ENCODE measurements at places on chromosomes 2 and 18. TPM values are rescaled to one million over a fixed set of nuclear protein-coding genes. Genes with fewer than 3 reads are reported as not detected.

The GCFC2 gene
- 67.7 TPM for total RNA-seq

The SMYD5 gene
- total RNA-seq, result 35.6 TPM

DNA sequence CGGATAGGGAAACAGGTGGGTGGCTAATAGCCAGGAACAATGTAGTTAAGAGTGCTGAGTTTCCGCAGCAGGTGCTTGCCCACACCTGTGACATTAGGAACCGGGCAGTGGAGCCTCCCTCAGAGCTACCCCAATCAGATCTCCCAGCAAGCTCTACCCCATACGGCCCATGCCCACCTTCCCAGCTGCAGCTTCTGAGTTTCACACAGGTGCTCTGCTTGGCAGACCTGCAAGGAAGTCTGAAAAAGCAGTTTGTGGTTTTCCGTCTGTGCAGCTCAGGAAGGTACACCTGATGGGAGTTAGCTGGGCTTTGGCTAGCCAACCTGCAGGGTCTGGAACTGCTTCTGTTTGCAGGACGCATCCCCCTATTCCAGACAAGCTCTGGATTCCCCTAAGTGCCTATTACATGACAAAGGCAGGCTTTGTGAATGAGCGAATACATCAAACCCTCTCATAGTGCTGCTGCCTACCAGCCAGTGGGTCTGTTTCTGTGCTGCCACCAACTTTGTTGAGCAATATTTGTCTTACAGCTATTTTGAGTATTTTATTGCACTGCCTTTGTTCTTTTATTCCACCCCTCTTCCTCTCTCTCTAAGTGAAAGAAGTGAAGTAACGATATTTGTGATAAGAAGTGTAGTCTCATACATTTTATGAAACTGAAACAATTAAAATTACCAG is 24.7 kb upstream of the CEP68 start:
- peak; percentile 87 for DNase-seq
- H3K36me3 ChIP-seq, result peaks cover 22% of the 10 kb centered on the region
- peaks cover 73% of the 10 kb centered on the region for H3K4me1 ChIP-seq
- no peaks in the 10 kb centered on the region for H3K27me3 ChIP-seq
- peak overlapping the region; percentile 98 for H3K27ac ChIP-seq
- H3K4me3 ChIP-seq, result peak overlapping the region; percentile 70

The TUBA4B gene
- total RNA-seq, result not detected

GRCh38 chr2:197674591-197674990 is 796 bp downstream of the RFTN2 start:
- no peak overlapping the region for H3K27ac ChIP-seq
- H3K4me3 ChIP-seq, result no peak overlapping the region
- no peak for DNase-seq
- no peaks in the 10 kb centered on the region for H3K27me3 ChIP-seq
- H3K36me3 ChIP-seq, result no peaks in the 10 kb centered on the region
- no peaks in the 10 kb centered on the region for H3K4me1 ChIP-seq

- DNase-seq, result no peak
- H3K4me1 ChIP-seq, result no peaks in the 10 kb centered on the region
- H3K4me3 ChIP-seq, result no peak overlapping the region
- H3K27me3 ChIP-seq, result no peaks in the 10 kb centered on the region
- H3K36me3 ChIP-seq, result no peaks in the 10 kb centered on the region
- no peak overlapping the region for H3K27ac ChIP-seq
Observed at GRCh38 chr2:28399289-28399688, 6.6 kb downstream of the FOSL2 start.

The LOXHD1 gene
- total RNA-seq, result not detected

The SPP2 gene
- total RNA-seq, result not detected

GRCh38 chr18:48846423-48846932 is 104.3 kb downstream of the SMAD7 start:
- H3K36me3 ChIP-seq, result no peaks in the 10 kb centered on the region
- H3K27ac ChIP-seq, result no peak overlapping the region
- DNase-seq, result no peak
- H3K27me3 ChIP-seq, result no peaks in the 10 kb centered on the region

- H3K27me3 ChIP-seq, result no peaks in the 10 kb centered on the region
- H3K4me1 ChIP-seq, result peaks cover 21% of the 10 kb centered on the region
- no peak overlapping the region for H3K4me3 ChIP-seq
Observed at GRCh38 chr2:105256431-105257047, 15.0 kb downstream of the GPR45 start.

- no peaks in the 10 kb centered on the region for H3K27me3 ChIP-seq
- no peaks in the 10 kb centered on the region for H3K36me3 ChIP-seq
- DNase-seq, result no peak
- H3K4me1 ChIP-seq, result no peaks in the 10 kb centered on the region
- H3K4me3 ChIP-seq, result no peak overlapping the region
- H3K27ac ChIP-seq, result no peak overlapping the region
Observed at GRCh38 chr2:1675633-1676032, 68.7 kb downstream of the PXDN start.

- no peak for DNase-seq
- peak overlapping the region; percentile 77 for H3K27ac ChIP-seq
- H3K27me3 ChIP-seq, result no peaks in the 10 kb centered on the region
- peaks cover 35% of the 10 kb centered on the region for H3K4me1 ChIP-seq
- H3K4me3 ChIP-seq, result peak overlapping the region; percentile 24
- no peaks in the 10 kb centered on the region for H3K36me3 ChIP-seq
Observed at GRCh38 chr2:23904692-23905091, 22.2 kb downstream of the ATAD2B start.

GRCh38 chr2:98821629-98822135 is 90.8 kb upstream of the MGAT4A start:
- no peak for DNase-seq
- H3K27me3 ChIP-seq, result no peaks in the 10 kb centered on the region

DNA sequence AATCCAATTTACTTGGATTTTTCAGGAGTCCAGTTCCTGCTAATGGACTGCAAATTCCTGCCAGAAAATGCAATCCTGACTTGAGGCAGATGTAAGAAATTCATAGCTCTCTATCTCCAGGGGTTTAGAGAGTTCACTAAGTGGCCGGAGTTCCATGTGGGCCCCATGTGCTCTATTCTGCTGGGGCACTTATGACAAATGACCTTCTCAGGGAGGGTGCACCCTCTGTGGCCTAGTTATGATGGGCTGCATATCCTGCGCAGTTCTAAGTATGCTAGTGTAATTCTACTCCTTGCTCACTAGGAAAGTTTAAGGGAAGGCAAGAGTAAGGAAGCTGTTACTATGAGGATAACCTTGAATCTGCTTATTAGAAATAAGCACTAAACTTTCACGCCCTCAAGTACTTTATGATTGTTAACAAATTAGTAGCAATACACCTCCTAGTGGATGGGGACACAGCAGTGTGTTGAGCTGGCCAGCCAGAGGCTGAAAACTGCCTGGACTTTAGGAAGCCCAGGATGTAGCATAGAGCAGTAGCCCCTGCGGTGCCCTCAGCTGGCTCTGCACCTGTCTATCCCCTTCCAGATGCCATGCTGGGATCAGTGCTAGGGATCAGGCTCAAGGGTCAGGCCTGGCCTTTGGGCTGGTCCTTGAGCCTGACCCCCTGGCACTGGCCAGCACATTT is 14.4 kb downstream of the SMYD1 start:
- H3K27me3 ChIP-seq, result no peaks in the 10 kb centered on the region
- H3K36me3 ChIP-seq, result no peaks in the 10 kb centered on the region
- H3K4me1 ChIP-seq, result no peaks in the 10 kb centered on the region
- no peak for DNase-seq
- no peak overlapping the region for H3K4me3 ChIP-seq
- no peak overlapping the region for H3K27ac ChIP-seq

The CABLES1 gene
- total RNA-seq, result 0.22 TPM

The G6PC2 gene
- not detected for total RNA-seq

The BMP10 gene
- not detected for total RNA-seq

- no peak overlapping the region for H3K27ac ChIP-seq
- no peak for DNase-seq
- no peak overlapping the region for H3K4me3 ChIP-seq
- H3K36me3 ChIP-seq, result no peaks in the 10 kb centered on the region
- H3K4me1 ChIP-seq, result peaks cover 3% of the 10 kb centered on the region
- H3K27me3 ChIP-seq, result no peaks in the 10 kb centered on the region
Observed at GRCh38 chr2:44004735-44005602, 9.2 kb upstream of the LRPPRC start.

- H3K4me3 ChIP-seq, result no peak overlapping the region
- no peaks in the 10 kb centered on the region for H3K36me3 ChIP-seq
- no peaks in the 10 kb centered on the region for H3K4me1 ChIP-seq
- no peak for DNase-seq
- H3K27ac ChIP-seq, result no peak overlapping the region
Observed at GRCh38 chr2:181947273-181947672, 38.4 kb upstream of the PPP1R1C start.

The MITD1 gene
- total RNA-seq, result 55.6 TPM

GRCh38 chr2:235170536-235171521 is 219.0 kb downstream of the SH3BP4 start:
- no peak overlapping the region for H3K27ac ChIP-seq
- H3K36me3 ChIP-seq, result no peaks in the 10 kb centered on the region
- no peak overlapping the region for H3K4me3 ChIP-seq
- H3K27me3 ChIP-seq, result no peaks in the 10 kb centered on the region
- no peaks in the 10 kb centered on the region for H3K4me1 ChIP-seq

The MEIS1 gene
- total RNA-seq, result 32.5 TPM

DNA sequence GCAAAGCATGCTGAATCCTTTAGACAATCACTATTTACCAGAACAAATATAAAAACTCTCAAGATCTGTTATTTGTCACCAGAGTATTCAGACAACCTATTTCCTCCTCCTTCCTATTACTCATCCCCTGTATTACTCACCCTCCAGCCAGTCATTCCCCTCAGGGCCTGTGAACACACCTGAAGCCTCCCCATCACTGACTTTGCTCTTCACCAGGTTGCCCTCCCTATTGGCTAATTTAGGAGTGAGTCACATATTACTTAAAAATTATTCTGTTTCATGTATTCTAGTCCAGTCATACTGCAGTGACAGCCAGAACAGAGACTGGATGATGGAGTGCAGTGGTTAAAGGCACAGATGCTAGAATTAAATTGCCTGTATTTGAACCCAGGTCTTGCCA is 3.7 kb upstream of the ATG16L1 start:
- DNase-seq, result no peak
- H3K4me1 ChIP-seq, result peaks cover 7% of the 10 kb centered on the region
- no peaks in the 10 kb centered on the region for H3K36me3 ChIP-seq
- no peak overlapping the region for H3K27ac ChIP-seq

DNA sequence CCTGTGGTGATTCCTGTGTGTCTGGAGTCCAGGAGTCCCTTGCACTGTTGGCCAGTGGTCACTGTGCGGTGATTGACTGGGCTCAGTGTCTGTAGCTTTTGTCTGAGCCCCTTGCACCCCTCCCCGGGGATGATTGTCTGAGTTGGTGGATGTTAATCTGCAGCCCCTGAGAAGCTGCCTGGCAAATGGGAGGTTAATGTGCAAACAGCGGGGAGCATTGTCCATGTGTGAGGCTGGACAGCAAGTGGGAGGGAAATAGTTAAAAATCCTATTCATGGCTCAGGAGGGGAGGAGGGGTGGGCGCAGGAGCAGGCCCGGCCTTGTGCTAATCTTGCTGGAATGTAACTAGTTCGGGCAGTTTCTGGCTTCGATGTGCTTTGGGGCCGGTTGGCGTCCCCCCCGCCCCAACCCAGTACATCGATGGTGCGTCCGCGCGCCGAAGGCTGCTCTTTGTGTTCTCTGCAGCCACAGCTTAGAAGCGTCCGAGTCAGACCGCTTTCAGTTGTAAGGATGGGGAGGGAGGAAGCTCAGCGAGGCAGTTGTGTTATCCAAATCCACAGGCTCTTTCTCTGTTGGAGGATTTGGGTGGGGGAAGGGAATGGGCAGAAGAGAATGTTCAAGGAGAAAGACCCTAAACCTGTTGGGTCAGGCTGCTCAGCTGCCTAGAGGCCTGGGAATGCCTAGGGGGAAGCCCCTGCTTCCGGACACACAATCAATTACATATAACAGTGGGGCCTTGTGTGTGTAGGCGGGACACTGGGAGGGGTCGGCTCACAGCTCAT is 71.8 kb downstream of the TGOLN2 start:
- peaks cover 6% of the 10 kb centered on the region for H3K4me1 ChIP-seq
- DNase-seq, result no peak
- no peak overlapping the region for H3K4me3 ChIP-seq
- H3K27ac ChIP-seq, result no peak overlapping the region

The SNRNP200 gene
- 83.8 TPM for total RNA-seq

The WNT10A gene
- 2.9 TPM for total RNA-seq

The ANKRD30B gene
- total RNA-seq, result not detected

DNA sequence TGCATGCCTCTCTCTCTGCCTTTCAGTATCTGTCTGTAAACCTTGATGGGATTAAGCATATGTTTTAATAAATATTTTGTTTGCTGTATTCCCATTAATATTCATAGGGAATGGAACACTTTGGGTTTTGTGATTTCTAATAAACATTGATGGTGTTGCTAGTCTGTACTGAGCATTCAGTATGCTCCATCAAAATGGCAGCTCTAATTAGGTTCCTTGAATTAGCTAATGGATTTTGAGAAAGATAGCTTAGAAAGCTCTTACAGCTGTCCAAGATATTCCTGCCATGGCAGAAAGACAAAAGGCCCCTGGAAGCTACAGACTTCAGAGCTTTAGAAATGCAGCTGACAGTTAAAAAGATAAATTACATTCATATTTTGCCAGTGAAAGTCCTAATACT is 199.2 kb upstream of the NRP2 start:
- no peak overlapping the region for H3K4me3 ChIP-seq
- H3K27me3 ChIP-seq, result no peaks in the 10 kb centered on the region
- H3K36me3 ChIP-seq, result no peaks in the 10 kb centered on the region
- no peak overlapping the region for H3K27ac ChIP-seq
- peaks cover 25% of the 10 kb centered on the region for H3K4me1 ChIP-seq

- H3K36me3 ChIP-seq, result no peaks in the 10 kb centered on the region
- H3K4me1 ChIP-seq, result no peaks in the 10 kb centered on the region
- H3K27ac ChIP-seq, result no peak overlapping the region
- no peak for DNase-seq
- no peak overlapping the region for H3K4me3 ChIP-seq
- H3K27me3 ChIP-seq, result no peaks in the 10 kb centered on the region
Observed at GRCh38 chr2:238527565-238527964, 100.8 kb downstream of the ASB1 start.

DNA sequence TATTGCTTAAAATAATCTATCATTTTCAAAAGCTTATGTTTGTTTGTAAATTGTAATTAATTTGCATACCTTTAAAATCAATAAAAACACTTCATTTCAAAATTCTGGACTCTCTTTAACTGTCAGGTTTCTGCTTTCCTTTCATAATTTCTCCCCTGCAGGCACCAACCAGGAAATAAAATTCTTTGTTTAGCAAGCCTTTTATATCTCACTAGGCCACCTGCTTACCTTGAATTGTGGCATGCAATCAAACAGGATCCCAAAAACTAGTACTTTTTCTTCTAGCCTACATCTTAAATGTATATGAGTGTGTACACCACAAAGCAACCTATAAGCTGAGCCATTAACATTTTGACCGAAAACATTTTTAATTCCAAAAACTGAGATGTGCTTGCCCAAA is 233.1 kb downstream of the NR4A2 start:
- no peak overlapping the region for H3K27ac ChIP-seq
- no peaks in the 10 kb centered on the region for H3K4me1 ChIP-seq
- no peak for DNase-seq
- no peaks in the 10 kb centered on the region for H3K27me3 ChIP-seq
- no peaks in the 10 kb centered on the region for H3K36me3 ChIP-seq

- no peaks in the 10 kb centered on the region for H3K36me3 ChIP-seq
- DNase-seq, result no peak
- H3K4me3 ChIP-seq, result no peak overlapping the region
Observed at GRCh38 chr2:227861011-227861410, 10.4 kb upstream of the DAW1 start.

The FNDC4 gene
- total RNA-seq, result not detected

- H3K27ac ChIP-seq, result no peak overlapping the region
- H3K4me1 ChIP-seq, result no peaks in the 10 kb centered on the region
- H3K27me3 ChIP-seq, result no peaks in the 10 kb centered on the region
- H3K36me3 ChIP-seq, result no peaks in the 10 kb centered on the region
- H3K4me3 ChIP-seq, result no peak overlapping the region
Observed at GRCh38 chr2:30713698-30714097, 93.5 kb downstream of the CAPN13 start.
